Ureter (tissue), 1 donor: ENCODE measurements at places on chromosomes 13 and 19.

GRCh38 chr19:44878120-44878865 is 12.8 kb upstream of the TOMM40 start:
- DNase-seq = no peak

DNA sequence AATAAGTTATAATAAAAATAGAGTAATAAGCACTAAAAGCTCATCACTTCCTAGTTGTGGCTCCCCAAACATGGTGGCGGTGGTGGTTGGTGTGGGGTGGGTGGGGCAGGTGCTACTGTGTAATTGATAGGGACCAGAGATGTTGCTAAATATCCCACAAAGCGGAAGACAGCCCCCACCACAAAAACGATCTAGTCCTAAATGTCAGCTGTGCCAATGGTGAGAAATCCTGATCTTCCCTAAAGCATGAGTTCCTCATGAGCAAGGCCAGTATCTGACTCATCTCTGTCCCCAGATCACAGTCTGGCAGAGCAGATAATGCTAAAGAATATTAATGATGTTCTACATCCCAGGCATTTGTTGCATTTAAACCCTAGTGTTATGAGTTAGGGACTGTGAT is 1.9 kb upstream of the EDDM13 start:
- DNase-seq = no peak

- DNase-seq = no peak
These were observed 1.0 kb downstream of the KDM4B start for GRCh38 chr19:4969772-4970531.

GRCh38 chr13:66617786-66618185 is 612.4 kb downstream of the PCDH9 start:
- DNase-seq = no peak

DNA sequence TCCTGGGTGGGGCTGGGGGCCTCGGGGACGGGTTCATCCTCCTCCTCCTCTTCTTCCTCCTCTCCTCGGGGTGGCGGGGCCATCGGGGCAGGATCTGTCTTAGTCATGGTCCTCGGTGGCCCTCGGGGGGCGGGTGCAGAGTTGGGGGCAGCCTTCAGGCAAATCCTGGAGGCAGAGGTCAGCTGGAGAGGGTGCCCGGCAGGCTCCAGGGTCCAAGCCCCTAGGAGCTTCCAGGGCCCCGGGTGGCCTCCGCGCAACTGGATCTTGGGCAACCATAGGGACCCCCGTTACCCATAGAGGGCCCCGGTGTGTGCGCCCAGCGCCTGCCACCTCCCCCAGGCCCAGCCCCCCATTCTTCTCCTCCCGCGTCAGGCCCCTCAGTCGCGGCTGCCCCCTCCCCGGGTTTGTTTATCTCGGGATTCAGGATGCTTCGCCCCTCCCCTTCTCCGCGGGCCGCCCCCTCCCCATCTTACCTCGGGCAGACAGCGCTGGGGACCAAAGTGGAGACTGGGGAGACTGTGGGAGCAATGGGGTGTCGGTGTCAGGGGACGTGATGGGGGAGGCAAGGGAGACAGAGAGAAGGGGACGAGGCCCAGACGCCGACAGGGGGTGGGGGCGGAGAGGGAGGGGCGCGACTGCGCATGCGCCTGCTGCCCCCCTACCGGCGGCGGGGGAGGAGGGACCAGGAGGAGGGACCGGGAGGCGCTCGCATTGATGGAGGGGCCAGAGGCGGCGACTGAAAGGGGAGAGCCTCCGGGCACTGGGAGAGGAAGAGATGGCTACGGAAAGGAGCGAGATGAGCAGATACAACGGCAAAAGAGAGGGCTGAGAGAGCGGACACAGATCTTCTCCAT is at the start of gene CLIP3:
Gene CLIP3 (minus strand): TSS at position 623 of the 854 bp plus-strand sequence. CDS start 516 bp downstream, at position 107.
- peak; percentile 73 for DNase-seq

- no peak for DNase-seq
These were observed 5.3 kb upstream of the DNAJC3 start for GRCh38 chr13:95671597-95671996.

GRCh38 chr19:36246006-36246481 is 31.1 kb downstream of the ZNF146 start:
- no peak for DNase-seq
